Calu3 (cell line): ENCODE measurements at places on chromosomes 5 and 9. TPM values are rescaled to one million over a fixed set of nuclear protein-coding genes. Genes with fewer than 3 reads are reported as not detected.

DNA sequence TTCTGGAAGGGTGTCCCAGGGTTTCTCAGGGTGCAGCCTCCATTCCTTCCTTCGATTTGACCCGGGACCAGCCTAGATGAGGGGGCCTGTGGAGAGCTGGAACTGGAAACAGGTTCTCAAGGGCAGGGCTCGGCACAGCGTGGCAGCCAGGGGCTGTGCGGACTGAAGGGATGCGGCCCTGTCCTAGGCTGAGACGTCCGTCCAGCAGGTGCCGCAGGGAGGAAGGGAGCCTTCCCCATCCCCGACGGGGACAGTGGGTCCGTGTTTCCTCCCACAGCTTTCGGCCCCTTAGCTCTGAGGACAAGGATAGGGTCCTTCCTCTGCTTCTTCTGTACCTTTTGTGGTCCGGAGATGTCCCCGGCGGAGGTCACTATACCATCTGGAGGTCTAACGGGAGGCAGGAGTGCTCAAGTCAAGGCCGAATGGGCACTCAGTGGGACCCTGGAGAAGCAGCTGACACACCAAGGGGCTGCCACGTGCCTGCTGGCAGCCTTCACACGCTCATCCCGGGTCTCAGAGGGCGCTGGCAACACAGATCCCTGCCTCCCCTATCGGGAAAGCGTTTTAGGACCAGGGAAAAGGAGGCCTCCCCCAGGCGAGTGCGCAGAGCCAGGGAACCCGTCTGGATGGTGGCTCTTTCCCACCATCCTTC, 49.9 kb downstream of the USP20 start:
- DNase-seq: peak; percentile 46

GRCh38 chr9:129879103-129879699, 43.9 kb downstream of the USP20 start:
- DNase-seq: no peak

EGFLAM gene
- total RNA-seq: not detected in 2 replicates

GRCh38 chr5:43007911-43008362, 32.2 kb downstream of the ANXA2R start:
- DNase-seq: peak; percentile 34

- no peak for DNase-seq
Measured at GRCh38 chr5:61969755-61970154, 336.3 kb upstream of the KIF2A start.

GRCh38 chr9:74803376-74804017, 84.2 kb downstream of the TRPM6 start:
- DNase-seq: no peak

GRCh38 chr5:63089147-63089546, 510.5 kb downstream of the LRRC70 start:
- DNase-seq: no peak

REEP2 gene
- 2.5 and 2.7 TPM in 2 replicates for total RNA-seq
